MG63 (cell line): ENCODE measurements at places on chromosomes 4 and X. TPM values are rescaled to one million over a fixed set of nuclear protein-coding genes. Genes with fewer than 3 reads are reported as not detected.

GRCh38 chrX:9765737-9766097, at the start of gene GPR143:
Gene GPR143 (minus strand): TSS chrX:9765847. CDS start chrX:9765817, 30 bp downstream.
- DNase-seq, result no peak

- DNase-seq, result no peak
These were observed 10.6 kb downstream of the SLC38A5 start for GRCh38 chrX:48459483-48459882.

The ZRSR2 gene
- 1.8 and 1.9 TPM in 2 replicates for total RNA-seq

- no peak for DNase-seq
These were observed 114.3 kb upstream of the NAP1L5 start for GRCh38 chr4:88811904-88812303.

DNA sequence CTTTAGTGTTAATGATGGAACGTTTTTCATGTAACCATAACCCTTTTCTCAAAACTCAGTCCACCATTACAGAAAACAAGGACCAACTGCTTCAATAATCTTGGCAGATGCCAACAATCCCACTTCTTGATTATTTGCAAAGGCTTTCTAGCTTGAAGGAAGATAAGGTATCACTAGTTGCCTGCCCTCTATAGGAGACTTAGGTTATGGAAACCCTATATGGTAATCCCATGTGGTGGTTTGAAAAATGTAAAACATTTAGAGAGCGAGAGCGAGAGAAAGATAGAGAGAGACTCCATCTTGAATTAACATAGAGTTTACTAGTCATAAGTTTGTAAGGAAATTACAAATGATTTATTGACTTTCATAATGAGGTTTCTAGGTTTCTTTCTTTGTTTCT, 1627.5 kb upstream of the TENM3 start:
- DNase-seq, result no peak

DNA sequence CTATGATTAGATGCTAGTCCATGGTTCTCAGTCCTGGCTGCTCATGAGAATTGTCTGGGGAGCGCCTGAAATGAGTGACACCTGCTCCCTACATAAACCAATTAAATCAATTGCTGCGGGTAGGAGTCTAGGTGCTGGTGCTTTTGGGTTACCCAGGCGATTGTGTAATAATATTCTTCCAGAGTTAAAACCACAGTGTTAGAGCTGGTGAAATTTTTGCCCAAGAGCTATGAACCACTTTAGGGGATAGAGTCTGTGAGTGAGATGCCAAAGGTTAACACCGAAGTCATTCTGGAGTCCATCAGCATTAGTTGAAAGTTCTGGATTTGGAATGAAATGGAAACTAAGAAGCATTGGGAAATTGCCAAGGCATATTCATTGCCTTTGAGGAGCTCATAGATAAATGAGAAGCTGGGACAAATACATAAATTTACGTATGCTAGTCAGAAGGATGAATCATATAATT, 15.3 kb downstream of the PDK3 start:
- no peak for DNase-seq

The GABRQ gene
- 1.2 and 2.5 TPM in 2 replicates for total RNA-seq

The OTUD6A gene
- not detected in 2 replicates for total RNA-seq

- DNase-seq, result no peak
These were observed 258.4 kb downstream of the BCOR start for GRCh38 chrX:39839371-39839770.

GRCh38 chrX:86014421-86014820, 32.9 kb downstream of the CHM start:
- DNase-seq, result no peak

The DIPK2B gene
- total RNA-seq, result not detected in 2 replicates

- DNase-seq, result no peak
These were observed 1418.6 kb downstream of the STIM2 start for GRCh38 chr4:28279249-28279648.

The SRPX2 gene
- 11.1 and 12.0 TPM in 2 replicates for total RNA-seq

The ALB gene
- not detected in 2 replicates for total RNA-seq

The RAB33A gene
- total RNA-seq, result not detected in 2 replicates
